ENCODE measurements at places on chromosomes 1 and 21.

DNA sequence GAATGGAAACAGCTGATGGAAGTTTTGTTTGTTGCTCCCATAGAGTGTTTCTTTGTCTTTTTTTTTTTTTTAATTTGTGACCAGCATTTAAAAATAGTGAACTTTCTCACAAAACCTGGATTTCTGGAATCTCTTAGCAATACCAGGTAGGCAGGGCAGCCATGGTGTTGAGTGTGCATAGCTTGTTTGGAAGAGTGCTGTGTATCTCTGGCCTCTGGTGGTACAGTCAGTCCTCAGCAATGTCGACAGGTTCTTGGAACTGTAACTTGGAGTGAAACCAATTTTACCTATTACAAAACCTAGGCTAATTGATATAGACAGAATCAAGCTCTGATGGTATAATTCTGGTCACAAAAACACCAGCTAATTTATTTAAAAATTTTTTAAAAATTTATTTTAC, 6.7 kb downstream of the AADACL3 start:
- no peak for DNase-seq

DNA sequence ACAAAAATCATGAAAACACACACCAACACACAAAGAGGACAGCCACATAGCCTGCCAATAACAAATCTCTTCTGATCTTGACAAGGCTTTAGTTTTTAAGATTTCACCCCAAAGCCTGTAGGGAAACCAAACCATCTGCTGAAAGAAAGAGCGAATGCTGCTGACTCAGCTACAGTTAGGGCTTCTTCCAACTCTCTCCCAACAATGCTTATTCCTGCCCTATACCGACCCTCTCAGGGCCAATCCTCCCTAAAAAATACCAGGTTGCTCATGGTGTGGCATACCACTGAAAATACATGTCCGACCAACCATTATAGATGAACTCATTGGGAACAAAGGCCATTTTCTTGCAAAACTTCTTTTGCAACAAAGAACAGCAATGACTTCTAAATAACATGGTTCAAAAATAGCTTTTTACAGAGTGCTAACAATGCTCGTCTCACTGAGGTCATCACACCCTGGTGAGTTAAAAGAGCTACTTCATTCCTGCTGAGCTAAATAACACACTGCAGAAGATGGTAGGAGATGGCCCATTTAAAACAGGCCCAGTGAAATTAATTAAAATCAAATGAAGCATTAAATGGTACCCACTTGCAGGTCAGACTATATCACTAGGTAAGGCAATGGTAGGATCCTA, 86.1 kb downstream of the KIAA0319L start:
- DNase-seq, result no peak

DNA sequence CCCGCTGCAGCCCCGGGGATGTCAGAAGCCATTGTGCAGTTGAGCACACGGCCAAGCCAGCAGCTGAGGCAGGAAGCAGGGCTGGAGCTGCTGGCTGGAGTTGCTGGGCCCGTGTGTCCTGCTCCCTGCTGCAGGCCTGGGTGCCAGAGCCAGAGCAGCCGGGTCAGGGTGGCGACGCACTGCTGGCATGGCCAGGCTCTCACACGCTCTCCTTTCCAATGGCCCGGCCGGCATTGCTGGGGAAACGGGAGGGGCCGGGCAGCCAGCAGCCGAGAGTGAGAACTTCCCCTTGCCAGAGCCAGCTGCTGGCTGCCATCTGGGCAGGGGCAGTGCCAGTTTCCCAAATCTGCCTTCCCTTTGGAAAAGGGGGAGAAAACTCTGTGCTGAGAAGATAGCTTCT, 82.4 kb upstream of the PROX1 start:
- DNase-seq, result no peak

DNA sequence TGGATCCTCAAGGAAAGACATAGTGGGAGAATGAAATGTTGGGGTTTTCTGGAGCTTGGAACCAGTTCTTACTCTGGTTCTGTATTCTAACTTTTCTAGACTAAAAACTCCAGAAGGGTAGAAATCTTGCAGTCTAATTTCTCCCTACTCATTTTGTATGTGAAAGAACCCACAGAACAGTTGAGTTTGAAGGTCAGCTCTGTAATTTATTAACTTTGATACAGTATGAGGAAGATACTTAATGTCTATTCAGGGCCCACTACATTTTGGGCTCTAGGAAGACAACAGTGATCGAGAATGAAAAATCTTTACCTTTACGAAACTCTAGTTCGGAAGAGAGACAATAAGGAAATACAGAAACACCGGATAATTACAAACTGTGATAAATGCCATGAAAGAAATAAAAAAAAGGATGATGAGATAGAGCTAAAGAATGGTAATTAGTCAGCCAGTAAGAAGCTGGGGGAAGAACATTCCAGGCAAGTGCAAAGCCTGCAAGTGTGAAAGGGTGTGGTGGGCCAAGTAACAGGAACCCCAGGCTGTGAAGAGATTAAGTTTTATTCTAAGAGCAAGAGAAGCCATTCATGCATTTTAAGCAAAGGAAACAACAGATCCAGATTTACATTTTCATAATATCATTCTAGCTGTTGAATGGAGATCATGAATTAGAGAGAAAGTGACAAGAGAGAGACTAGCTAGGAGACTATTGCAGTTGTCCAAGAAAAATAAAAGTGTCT, 159.9 kb upstream of the HMCN1 start:
- DNase-seq, result no peak

DNA sequence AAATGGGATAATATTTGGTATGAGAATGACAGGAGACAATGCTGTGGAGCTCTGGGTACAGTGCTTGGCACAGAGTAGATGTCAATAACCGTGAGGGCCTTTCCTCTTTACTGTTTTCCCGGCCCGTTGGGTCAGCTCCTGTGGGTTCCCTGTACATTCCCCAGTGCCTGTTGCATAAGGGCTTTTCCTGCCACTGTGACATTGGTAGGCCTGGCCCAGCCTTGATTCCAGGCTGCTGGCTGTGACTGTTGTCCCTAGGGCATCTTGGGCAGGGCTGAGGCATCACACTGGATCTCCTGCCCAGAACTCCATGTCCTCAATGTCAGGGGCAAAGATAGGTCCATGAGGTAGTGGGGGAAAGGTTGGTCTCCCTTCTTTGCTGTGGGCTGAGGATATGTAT, 25.8 kb upstream of the MYCL start:
- DNase-seq, result no peak

- no peak for DNase-seq
These were observed 46.0 kb upstream of the GUCA2A start for GRCh38 chr1:42210421-42211133.

DNA sequence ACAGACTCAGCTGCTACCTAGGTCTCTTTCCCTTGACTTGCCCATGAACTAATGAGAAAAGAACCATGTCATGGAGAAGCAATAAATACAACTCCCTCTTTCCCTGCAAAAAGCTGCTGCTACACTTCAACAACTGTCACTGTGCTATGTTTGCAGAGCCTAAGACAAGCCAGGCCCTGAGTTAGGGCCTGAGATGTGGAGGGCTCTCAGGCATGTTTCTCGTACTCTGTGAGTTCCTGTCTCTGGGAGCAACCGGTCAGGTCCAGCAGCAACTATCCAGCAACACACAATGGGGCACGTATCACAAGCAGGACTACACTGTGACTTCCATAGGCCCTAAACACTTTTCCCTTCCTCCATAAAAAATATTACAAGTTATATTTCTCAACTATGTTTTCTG, 91.7 kb downstream of the JAK1 start:
- DNase-seq, result no peak

DNA sequence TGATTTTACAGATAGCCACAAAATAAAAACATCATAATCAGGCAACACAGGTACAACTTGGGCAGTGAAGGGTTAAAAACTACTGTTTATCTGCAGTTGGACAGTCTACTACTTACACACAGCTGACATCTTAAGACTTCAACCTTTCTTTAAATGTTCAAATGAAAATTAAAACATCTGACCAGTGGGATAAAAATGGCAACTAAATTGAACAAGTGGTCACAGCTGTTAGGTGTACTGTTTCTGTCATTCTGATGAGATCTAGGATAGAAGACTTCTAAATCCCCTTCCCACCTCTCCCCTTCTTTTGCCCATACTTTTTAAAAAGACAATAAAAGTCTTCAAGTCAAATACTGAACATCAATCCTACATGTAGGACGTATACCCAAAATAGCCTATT, 56.2 kb downstream of the ENAH start:
- DNase-seq, result no peak

DNA sequence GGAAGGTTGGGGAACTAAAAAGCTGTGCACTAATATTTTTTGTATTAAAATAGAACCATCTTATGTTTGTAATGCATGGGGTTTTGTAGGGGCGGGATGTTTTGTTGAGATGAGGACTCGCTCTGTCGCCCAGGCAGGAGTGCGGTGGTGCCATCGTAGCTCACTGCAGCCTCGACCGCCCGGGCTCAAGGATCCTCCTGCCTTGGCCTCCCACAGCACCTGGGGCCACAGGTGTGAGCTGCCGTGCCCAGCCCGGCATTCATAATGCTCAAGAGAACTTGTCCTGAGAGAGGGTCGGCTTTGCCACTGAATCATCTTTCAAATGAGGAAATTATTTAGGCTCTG, 3.0 kb upstream of the C1orf159 start:
- DNase-seq, result no peak

- DNase-seq, result no peak
These were observed 123.4 kb downstream of the ESRRG start for GRCh38 chr1:216599851-216600250.

DNA sequence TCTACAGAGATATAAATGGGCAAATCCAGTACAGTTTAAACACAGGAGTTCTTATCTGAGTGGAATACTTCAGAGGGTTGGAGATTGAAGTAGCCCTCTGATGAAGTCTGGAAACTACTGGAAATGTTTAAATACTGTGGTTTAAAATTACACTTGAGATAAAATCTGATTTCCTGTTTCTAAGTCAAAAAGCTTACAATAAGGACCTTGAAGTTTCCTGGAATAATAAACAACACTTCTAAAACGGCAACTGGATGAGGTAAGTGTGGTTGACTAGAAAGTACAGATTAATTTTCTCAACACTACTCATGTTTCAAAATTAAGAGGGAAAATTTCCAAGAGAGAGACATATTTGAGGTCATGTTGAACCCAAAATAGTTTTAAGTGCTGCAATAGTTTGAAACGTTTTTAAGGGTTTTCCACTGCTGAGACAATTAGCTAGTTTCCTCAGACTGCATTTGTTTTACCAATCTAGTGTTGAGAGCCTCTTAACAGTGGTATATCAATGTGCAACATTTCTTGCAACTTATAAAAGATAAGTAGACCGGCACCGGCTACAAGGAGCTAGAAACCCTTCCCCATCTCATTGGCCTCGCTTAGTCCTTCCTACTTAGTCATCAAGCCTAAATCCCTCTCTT, 27.4 kb downstream of the KCNA3 start:
- DNase-seq, result no peak

DNA sequence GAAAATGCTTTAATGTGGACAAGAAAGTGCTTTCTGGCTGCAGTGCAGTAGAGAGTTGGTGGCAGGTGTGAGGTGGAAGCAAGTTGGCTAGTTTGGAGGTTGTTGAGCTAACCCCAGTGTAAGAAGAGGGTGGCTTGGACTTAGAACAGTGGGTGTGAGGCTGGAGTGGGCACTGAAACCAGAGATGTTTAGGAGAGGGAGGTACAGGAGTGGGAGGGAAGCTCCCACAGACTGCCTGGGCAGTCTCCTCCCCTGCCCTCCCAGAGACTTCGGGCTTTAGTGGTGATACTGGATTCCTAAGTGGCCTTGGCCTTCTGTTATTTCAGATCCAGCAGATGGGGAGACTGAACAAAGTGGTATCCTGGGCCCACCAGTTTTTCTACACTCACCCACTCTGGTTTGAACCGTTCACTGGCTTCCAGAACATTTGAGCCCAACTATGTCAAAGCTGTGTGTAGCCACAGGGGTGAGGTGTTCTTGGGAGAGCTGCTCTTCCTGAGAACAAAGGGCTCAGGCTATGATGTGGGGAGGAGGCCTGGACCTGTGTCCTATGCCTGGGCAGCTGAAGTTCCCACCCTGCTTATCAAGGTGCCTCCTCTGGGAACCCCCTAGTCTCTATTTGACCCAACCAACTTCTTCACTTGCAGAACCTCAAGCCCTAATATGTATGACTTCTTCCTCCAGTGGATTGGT, 19.9 kb upstream of the CYP4A11 start:
- DNase-seq, result no peak

DNA sequence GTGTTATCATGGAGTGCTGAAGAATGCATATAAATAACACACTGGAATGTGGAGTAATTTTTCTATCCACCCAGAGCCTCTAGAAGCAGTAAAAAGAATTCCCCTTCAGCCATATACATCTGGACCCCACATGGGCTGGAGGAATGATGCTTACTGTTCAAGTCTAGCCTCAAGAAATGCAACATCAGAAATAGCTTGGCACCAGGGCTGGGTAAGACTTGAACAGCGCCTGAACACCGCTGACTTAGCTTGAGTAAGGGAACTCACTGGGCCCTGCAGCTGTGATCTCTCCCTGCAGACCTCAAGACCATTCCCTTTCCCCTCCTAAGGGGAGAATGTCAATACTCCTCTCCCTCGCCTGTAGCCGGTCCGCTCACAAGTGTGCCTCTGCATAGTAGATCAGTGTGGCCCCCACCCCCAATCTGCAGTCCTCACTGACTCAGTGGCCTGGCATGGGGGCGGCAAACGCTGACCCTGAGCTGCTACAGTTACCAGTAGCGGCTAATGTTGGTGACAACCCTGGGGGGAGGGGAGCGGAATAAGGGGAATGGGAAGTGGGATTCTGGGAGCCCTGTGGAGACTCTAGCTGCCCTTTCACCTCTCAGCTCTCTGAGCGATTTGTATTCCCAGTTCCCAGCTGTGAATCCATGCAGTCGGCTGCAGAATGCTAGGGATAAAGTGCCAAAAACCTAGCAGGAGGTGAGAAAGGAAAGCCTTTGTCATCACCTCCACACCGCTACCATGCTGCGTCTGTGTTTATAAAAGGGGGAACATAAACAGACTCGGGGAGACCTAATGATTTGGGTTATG, 483.9 kb downstream of the DISC1 start:
- DNase-seq, result no peak

DNA sequence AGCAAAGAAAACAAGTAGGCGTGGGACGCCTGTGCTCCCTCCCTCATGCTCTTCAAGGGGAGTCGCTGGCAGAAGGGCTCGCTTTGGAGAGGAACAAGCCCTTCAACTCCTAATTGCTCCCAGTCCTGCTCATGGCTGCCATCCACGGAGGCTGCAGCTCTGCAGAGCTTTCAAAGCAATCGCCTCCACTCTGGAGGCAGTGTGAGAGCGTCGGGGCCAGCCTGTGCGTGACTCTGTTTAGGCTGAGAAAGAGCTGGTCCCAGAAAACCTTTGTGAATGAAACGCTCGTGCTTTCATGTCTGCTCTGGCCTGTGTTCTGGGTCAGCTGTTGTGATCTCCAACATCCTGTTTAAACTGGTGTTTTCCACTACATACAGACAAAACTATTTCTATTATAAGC, 23.9 kb upstream of the RUNX1 start:
- no peak for DNase-seq

- DNase-seq, result no peak
These were observed 203.9 kb downstream of the TOMM20 start for GRCh38 chr1:234924450-234925355.

- no peak for DNase-seq
These were observed 60.7 kb downstream of the GORAB start for GRCh38 chr1:170592591-170593111.

Data from T-helper 17 cell (primary cell).